Neural progenitor cell (in vitro differentiated cells): ENCODE measurements at places on chromosomes 2 and 18. TPM values are rescaled to one million over a fixed set of nuclear protein-coding genes. Genes with fewer than 3 reads are reported as not detected.

CDH19 gene
- total RNA-seq: not detected in 2 replicates

AMER3 gene
- total RNA-seq: not detected in 2 replicates

B3GNT7 gene
- 0.90 and 1.5 TPM in 2 replicates for total RNA-seq

TXNDC9 gene
- total RNA-seq: 59.7 and 109 TPM in 2 replicates

- H3K27me3 ChIP-seq: no peaks in the 10 kb centered on the region
- no peaks in the 10 kb centered on the region for H3K36me3 ChIP-seq
- no peak for DNase-seq
- H3K4me1 ChIP-seq: no peaks in the 10 kb centered on the region
Observed at GRCh38 chr2:30109856-30110255, 37.0 kb upstream of the YPEL5 start.

DNA sequence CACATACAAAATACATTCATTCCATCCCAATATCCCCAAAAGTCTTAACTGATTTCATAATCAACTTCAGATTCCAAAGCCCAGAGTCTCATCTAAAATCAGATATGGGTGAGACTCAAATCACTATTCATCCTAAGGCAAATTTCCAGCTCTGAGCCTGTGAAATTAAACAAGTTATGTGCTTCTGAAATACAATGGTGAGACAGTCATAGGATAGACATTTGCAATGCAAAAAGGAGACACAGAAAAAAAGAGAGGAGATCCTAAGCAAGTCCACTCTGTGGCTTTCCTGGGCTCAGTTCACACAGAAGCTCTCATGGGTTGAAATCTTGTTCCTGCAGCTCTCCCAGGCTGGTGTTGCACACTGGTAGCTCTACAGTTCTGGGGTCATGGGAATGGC is 18.3 kb downstream of the ZNF892 start:
- no peaks in the 10 kb centered on the region for H3K27me3 ChIP-seq
- no peak overlapping the region for H3K27ac ChIP-seq
- H3K4me3 ChIP-seq: no peak overlapping the region
- H3K4me1 ChIP-seq: no peaks in the 10 kb centered on the region
- no peak for DNase-seq

DNA sequence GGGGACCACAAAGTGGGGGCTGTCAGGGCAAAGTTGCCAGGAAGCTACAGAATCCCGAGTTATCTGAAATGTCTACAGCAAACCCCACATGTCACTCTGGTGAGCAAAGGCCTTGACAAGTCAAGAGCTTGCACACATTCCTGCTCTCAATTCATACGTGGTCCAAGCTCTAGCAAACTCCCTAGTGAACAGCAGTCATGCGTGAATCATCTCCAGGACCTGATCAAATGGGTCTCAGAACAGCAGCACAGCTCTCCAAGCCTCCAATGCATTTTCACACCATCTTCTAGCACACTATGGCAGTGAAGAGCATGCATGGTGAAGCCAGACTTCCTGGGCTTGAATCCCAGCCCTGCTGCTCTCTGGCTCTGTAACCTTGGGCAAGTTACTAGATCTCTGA is 68.5 kb downstream of the MYO5B start:
- no peak overlapping the region for H3K27ac ChIP-seq
- no peak overlapping the region for H3K4me3 ChIP-seq
- H3K27me3 ChIP-seq: no peaks in the 10 kb centered on the region
- DNase-seq: no peak

DNA sequence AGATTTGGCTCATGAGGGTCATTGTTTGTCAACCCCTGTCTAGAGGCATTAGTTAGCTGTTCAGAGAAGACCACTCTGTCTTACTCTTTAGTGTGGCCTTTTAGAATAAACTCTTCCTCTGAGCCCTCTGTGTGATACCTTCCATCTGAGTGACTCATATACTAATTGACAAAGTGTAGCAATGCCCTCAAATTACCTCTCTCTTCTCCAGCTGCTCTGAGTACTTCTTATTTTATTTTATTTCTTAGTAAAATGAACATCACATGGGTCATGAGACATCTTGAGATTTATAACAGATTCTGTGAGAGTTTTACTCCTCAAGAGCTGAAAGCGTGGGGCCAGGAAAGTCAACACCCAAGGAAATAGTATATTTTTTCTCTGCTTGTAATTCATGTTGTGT is 67.4 kb downstream of the KCTD18 start:
- DNase-seq: no peak
- H3K4me1 ChIP-seq: peaks cover 4% of the 10 kb centered on the region
- H3K4me3 ChIP-seq: no peak overlapping the region

GRCh38 chr2:197140045-197140444 is 170.5 kb downstream of the ANKRD44 start:
- H3K27me3 ChIP-seq: no peaks in the 10 kb centered on the region
- no peak for DNase-seq
- peaks cover 19% of the 10 kb centered on the region for H3K4me1 ChIP-seq
- no peak overlapping the region for H3K27ac ChIP-seq

GRCh38 chr2:134275058-134275862 is 21.4 kb downstream of the MGAT5 start:
- no peaks in the 10 kb centered on the region for H3K4me1 ChIP-seq
- DNase-seq: no peak
- no peaks in the 10 kb centered on the region for H3K27me3 ChIP-seq
- H3K4me3 ChIP-seq: no peak overlapping the region
- H3K27ac ChIP-seq: no peak overlapping the region

DNA sequence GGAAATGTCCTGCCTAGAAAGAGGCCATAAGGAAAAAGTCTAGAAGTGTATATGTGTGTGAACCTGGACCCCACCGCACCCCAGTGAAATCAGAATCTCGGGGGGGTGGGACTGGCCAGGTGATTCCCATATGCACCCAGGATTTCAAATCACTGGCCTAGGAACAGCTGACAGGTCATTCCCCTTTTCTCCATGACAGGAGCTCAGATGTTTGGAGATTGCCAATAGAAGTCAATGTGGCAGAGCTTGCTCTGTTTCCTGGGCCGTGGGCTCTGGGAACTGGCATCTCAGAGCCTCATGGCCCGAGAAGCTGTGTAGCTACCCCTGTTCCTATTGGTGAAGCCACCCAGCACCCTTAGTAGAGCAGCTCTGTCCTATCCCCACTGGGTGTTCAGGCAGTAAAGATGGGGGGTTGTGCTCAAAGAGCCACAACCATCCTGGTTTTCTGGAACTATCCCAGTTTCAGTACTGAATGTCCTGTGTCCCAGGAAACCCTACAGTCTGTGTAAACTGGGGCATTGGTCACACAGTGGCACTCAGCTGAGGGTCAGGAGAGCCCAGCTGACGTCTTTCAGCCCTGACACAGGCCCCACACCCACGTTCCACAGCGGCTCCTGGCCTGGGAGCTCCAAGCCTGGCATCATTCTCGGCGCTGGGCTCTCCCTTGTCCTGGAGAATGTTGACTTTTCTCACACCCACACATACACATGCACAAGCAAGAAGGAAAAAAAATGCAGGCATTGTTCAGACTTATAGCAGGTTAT is 18.9 kb downstream of the GNLY start:
- DNase-seq: no peak
- H3K36me3 ChIP-seq: no peaks in the 10 kb centered on the region
- no peak overlapping the region for H3K4me3 ChIP-seq
- H3K4me1 ChIP-seq: peaks cover 22% of the 10 kb centered on the region
- peaks cover 4% of the 10 kb centered on the region for H3K27me3 ChIP-seq

GRCh38 chr2:102005989-102006885 is 14.5 kb downstream of the IL1R2 start:
- no peaks in the 10 kb centered on the region for H3K36me3 ChIP-seq
- H3K4me3 ChIP-seq: no peak overlapping the region
- DNase-seq: peak; percentile 76
- H3K4me1 ChIP-seq: no peaks in the 10 kb centered on the region
- H3K27me3 ChIP-seq: no peaks in the 10 kb centered on the region

DNA sequence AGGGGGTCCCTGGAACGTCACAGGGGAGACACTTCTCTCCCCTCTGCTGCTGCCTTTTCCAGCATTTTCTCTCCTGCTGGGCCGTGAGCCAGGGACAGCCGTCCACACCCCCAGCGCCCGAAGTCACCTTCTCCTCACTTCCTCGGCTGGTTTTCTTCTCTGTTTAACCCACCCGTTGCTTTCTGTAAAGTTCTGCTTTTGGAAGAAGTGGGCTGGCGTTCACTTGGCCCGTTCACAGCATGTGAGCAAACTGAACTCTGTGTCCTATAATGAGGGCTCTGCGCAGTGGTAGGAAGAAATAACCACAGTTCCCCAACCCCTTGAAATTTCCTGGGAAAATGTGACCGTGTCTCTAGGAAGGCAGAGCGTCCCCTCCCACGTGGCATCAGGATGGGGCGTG is 187.0 kb upstream of the HDAC4 start:
- H3K4me3 ChIP-seq: no peak overlapping the region
- no peak overlapping the region for H3K27ac ChIP-seq
- H3K4me1 ChIP-seq: peaks cover 6% of the 10 kb centered on the region
- no peak for DNase-seq
- no peaks in the 10 kb centered on the region for H3K36me3 ChIP-seq
- no peaks in the 10 kb centered on the region for H3K27me3 ChIP-seq

DNA sequence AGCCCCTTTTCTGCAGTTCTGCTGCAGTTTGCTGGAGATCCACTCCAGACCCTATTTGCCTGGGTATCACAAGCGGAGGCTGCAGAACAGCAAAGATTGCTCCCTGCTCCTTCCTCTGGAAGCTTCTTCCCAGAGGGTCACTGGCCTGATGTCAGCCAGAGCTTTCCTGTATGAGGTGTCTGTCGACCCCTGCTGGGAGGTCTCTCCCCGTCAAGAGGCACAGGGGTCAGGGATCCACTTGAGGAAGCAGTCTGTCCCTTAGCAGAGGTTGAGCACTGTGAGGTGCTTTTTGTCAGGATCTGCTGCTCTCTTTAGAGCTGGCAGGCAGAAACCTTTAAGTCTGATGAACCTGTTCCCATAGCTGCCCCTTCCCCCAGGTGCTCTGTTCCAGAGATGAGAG is 42.0 kb upstream of the MYL1 start:
- H3K36me3 ChIP-seq: no peaks in the 10 kb centered on the region
- H3K27ac ChIP-seq: no peak overlapping the region
- no peaks in the 10 kb centered on the region for H3K27me3 ChIP-seq
- DNase-seq: no peak

- DNase-seq: no peak
- peaks cover 4% of the 10 kb centered on the region for H3K4me1 ChIP-seq
- H3K27me3 ChIP-seq: no peaks in the 10 kb centered on the region
Observed at GRCh38 chr2:203893401-203893800, 25.8 kb downstream of the CTLA4 start.

DNA sequence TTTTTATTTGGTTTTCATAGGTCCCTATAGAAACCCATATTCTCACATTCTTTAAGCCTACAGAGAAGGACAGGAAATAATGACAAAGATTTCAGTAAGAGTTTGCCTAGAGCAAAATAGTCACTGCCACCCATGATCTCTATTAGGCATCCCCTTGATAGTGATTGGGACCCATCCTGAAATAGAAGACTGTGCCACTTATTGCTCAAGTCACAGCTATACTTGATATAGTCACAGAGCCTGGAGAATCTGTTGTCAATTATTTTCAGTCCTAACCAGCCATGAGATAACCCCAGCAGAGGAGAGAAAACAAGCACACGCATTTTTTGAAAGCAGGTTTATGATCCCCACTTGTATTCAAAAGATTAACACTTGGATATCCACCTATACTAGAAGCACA is 8.2 kb downstream of the ERBB4 start:
- peaks cover 22% of the 10 kb centered on the region for H3K27me3 ChIP-seq
- H3K27ac ChIP-seq: no peak overlapping the region
- no peak for DNase-seq

DNA sequence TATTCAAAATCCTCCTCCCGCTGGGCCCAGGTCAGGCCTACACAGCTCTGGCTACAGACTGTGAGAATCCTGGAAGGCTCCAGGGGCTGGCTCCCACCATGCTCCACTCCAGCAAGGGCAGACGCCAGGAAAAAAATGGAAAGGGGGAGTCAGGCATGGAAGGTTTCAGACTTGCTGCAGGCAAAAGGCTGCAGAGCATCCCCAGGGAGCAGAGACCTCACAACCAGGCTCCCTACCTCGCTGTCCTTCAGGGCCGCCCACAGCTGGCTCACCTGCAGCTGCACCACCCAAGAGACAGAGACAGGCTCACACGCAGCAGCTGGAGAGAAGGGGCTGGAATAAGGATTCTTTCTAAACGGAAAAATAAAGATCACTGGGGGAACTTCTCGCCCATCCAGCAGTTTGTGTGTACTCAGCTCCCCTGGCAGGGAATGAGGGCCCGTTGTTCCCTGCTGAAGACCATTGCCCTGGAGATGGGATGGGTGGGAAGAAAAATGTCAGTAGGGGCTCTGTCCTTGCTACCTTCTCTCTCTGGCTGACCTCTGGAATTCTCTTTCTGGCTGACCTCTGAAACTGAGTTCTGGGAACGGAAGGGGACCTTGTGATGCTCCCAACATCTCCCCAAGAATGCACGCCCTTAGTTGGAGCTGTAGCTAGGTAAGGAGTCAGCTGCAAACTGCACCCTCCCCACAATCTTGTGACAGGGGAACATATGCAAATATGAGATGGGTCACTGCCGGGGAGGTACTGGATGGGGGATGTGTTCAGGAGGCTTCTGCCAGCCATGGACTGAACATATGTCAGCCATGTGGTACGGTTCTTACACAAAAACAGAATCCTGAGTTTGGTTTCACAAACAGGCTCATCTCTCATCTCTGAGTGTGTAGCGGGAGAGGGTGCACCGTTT is 34.5 kb downstream of the BCL2 start:
- no peaks in the 10 kb centered on the region for H3K27me3 ChIP-seq
- no peak overlapping the region for H3K27ac ChIP-seq
- DNase-seq: no peak
- H3K4me1 ChIP-seq: peaks cover 5% of the 10 kb centered on the region
- H3K36me3 ChIP-seq: no peaks in the 10 kb centered on the region
- no peak overlapping the region for H3K4me3 ChIP-seq
